ENCODE measurements at places on chromosomes 3 and 15.

DNA sequence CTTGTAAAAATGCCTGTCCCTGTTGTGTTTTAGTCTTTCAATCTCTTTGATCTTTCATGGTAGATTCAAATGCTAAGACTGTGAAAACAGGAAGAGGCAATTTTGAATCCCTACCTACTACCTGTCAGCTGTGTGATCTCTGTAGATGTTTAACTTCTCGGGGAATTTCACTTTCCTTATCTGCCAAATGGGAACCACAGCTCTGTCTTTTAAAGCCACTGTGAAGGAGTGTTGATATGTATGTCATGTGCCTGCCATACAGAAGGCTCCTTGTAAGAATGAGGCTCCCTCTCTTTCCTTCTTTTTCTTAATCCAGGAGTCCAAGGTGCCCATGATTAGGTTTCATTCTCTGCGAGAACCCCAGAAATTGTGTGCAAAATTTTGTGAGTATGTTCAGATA is 139.6 kb upstream of the ADAMTS9 start:
- no peak for DNase-seq

DNA sequence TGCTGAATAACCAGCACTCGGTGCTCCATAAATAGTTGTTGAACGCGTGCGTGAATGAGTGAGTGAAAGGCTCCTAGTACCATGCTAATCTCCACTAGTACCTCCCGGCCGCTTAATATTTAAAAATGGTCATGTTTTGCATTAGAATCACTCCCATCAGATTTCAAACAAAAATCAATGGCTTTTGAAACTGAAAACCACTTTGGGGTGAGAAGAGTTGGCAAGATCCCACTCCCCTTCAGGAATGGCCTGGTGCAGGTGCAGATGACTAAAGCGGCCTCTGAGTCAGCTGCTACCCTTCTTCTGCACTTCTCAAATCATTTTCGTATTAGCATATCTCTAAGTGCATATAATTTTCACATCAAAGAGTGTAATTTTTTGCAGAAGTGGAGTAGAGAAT is 425.3 kb upstream of the PROK2 start:
- no peak for DNase-seq

GRCh38 chr3:53823956-53824657 is 22.1 kb downstream of the CHDH start:
- DNase-seq: no peak

- no peak for DNase-seq
Observed at GRCh38 chr15:46946953-46947352, 770.4 kb upstream of the SEMA6D start.

- DNase-seq: peak; percentile 48
Observed at GRCh38 chr3:111874177-111874820, 15.2 kb downstream of the PHLDB2 start.

GRCh38 chr3:15399970-15400369 is 27.4 kb downstream of the METTL6 start:
- no peak for DNase-seq

DNA sequence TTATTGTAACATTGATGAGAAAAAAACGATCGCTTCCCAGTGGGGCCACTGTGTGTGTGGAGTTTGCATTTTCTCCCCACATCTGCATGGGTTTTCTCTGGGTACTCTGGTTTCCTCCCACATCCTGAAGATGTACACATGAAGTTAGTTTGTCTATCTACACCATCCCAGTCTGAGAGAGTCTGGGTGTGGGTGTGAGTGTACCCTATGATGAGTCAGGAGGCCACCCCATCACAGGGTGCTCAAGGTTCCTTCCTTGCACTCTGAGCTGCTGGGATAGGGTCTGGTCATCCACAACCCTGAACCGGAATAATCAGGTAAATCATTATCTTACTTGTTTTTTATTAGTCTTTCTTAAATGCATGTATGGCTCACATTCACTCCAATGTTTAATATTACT is 457.1 kb downstream of the NTRK3 start:
- no peak for DNase-seq

- no peak for DNase-seq
Observed at GRCh38 chr3:17115186-17115585, 230.4 kb downstream of the PLCL2 start.

DNA sequence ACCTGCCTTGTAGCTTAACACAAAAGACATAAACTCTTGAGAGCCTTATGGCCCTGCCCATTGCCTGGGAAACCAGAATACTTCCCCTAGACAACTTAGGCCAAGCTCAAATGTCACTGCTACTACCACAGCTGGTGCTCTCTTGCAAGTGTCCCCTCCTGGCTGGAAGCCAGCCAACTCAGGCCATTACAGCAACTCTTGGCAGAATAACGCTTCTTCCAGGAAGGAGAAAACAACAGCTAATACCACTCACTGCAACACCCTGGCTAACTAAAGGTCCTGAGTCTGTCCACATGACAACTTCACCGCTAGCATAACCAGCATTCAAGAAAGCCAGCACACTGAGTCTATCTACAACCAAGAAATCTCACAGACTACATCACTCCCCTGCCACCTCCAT is 5.1 kb upstream of the B4GALT4 start:
- no peak for DNase-seq

DNA sequence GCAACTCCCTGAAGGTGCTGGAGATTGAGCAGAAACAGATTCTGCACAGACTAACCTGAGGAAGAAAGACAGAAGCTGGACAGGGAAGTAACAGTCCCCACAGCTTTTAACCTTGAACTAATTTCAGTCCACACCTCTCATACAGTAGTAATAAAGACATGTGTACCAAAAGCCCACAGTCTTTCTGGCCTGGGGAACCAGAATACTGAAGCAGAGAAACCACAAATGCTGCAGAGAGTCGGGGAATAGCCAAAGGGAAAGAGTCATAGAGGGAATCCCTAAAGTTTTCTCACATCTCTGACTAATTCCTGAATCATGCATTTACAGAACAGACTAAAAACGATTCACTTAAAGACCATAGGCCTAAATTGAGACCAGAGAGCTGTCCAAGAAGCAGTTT is 503.4 kb upstream of the NECTIN3 start:
- peak; percentile 66 for DNase-seq

DNA sequence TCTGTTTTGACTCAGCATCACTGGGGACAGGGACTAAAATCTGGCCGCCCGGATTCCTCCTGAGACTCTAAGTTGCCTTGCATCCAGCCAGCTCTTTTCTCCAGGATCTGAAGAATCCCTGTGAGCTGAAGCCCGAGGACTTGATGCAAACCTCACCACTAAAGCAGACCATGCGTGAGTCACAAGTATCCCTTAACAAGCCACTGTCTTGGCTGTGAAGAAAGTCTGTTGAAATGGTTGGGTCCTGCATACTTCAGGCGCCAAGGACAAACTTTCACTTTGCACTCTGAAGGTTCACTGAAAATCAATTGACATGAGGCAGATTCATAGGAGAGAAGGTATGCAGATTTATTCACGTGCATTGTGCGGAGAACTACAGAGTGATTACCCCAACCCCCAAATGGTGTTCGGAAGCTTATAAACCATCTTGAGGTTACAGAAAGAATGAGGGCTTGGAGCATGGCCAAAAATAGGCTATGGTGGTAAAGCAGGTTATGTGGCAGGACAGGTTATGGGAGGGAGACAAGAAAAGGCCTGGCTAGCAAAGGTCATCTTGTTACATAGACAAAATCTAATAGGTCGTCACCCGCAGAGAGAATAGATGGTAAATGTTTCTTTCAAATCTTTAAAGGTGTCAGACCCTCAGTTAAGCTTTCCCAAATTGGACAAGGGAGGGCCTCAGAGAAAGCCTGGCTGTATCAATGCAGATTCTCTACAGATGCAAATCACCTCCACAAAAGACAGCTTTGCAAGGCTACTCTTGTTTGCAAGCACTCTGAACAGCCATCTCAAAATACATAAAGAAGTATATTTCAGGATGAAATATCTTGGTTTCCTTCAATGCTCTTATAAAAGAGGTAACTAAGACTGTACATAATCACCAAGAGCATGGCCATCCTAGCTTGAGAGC is 126.3 kb upstream of the PLAAT1 start:
- DNase-seq: no peak

- DNase-seq: no peak
Observed at GRCh38 chr3:179921500-179921899, 115.2 kb downstream of the PEX5L start.

DNA sequence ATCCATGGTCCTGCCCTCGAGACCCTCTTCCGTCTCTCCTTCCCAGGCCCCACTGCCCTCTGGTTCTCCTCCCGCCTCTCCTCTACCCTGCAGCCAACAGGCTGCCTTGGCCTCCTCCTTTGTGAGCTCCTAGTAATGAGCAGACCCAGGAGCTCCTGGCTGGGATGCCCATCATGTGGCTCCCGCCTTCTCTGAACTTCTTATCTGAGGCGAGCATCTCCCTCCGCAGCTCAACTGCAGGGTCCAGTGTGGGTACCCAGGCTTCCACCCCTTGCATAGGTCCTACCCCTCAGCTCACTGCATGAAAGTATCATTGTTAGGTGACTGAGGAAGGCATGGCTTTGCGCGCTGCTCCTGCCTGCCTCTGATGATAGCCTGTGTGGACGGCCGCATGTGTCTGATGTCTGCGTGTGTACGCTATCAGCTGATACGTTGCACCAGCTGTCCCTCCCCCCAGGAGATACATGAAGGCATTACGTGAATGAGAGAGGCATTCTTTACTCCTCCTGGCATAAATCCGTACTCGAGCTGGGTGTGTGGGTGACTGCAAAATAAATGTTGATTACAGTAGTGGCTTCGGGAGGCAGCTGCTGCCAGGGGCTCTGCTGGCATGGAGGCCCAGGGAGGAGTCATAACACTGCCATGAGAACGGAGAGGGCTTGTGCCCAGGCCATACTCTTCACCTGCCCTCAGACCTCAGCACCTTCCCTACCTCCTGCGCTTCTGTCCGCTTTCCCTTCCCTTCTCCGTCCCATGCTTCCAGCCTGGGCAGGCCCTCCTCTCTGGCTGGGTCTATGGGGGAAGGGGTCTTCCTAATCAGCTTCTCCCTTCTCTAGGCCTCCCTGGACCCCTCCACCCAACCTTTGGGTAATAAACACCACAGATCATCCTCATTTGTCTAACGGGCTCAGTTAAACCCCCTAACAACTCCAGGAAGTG is 48.8 kb downstream of the ZNF710 start:
- DNase-seq: no peak

DNA sequence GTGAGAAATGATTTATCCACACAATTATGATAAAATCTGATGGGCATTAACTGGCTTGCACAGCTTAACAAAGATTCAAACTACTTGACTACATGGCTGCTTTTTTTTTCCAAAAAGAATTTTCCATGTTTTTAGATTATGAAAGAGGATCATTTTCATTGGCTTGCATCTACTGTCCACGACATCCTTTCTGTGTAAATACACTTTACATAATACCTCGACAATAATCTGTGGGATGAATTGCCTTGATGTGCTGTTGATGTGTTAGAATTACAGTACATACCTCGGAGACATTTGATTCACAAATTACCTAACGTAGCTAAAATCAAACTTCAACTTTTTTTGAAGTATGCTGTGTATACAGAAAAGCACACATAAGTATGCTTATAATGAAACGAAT is 104.4 kb downstream of the PPP2R3A start:
- no peak for DNase-seq

DNA sequence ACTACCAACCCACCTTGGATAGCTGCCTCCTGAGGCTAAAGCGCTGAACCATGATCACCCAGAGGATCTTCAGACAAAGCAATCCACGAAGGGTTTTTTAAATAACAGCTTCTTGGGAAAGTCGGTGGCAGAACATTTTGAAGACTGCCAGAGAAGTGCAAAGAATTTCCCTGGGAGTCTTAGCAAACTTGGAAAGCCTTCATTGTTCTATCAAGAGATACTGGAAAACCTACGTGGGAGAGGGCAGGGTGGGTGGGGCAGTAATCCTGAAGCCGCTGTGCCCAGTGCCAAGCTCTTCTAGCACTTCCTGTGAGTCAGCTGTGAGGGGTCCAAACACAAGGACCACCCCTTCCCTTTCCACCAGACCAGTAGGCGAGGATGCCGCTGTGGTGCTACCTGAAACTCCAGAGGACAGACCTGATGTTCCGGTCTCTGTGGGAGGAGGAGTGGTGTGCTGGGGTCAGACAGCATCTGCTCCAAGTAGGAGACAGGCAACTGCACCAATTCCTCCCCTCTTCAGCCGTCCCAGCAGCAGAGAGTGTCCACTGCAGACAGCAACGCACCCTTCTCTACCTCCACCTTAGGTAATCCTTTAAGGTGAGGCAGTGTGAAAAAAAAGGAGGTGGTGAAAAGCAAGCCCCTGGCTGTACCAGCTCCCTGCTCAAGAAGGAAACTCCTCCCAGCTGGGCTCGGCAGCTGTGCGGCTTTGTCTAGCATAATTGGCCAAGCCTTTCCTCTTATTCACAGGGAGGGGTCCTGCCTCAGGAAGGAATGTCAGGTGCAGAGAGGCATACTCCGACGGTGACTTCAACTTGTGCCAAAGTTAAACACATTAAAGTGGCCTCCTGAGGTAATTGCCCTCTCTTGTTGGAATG is 99.0 kb downstream of the TMCC1 start:
- DNase-seq: peak; percentile 19

- DNase-seq: peak; percentile 95
Observed at GRCh38 chr3:123884203-123884831, at the start of gene MYLK. Gene MYLK (minus strand): TSS chr3:123884332. CDS start chr3:123793841, 90,491 bp downstream.

DNA sequence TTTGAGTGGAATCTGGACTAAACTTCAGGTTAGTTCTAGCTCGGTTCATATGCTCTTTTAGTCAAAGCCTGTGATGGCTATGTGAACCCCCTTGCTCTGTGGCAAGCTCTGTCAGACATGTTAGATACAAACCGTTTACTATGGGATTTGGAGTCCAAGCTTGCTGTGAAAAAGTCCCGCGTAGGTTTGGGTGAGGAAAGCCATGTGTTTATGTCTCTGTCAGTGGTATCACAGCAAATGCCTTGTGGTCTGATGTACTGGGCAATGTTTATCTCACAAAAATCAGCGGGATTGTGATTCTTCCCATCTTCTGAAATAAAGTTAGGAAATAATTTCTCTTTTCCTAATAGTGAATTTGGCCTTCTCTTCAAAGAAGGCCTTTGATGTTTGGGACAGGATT is 5.0 kb downstream of the BOC start:
- DNase-seq: no peak

DNA sequence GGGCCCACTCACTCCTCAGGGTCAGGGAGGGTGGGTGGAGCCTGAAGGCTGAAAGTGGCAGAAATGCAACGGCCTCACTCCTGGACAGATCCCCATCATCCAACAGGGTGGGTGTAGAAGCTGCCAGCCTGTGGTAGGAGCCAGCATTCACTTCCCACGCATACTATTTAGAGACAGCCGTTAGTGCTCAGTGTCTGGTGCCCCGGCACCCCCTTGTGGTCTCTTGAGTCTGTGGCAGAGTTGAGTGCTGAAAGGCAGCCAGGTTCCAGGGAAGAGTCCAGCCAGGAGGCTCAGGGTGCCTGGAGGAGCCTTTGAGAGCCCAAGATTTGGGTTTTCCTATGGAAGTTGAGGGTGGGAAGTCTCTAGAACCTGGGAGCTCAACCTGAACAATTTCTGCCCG is 2.1 kb upstream of the GNAT1 start:
- peak; percentile 93 for DNase-seq

DNA sequence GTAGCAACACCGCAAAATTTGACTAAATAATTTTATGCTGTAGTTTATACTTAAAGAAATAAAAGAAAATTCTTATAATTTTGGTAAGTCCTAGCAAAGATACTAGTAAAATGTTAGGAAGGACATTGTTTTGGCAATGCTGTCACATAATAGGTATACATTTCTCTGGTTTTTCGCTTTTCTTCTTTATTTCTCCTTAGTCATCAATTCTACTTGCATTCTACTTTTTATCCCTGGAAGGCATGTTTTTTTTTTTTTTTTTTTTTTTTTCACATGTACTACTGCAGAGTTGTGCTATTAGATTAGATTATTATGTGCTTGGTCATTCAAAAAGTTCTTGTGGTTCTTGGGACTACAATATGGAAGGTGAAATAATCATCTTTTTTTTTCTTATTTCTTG is 1421.2 kb downstream of the SI start:
- no peak for DNase-seq

Data from GM03348 (cell line).